Thyroid gland (tissue), 4 donors: ENCODE measurements at places on chromosomes 1 and 21. TPM values are rescaled to one million over a fixed set of nuclear protein-coding genes. Genes with fewer than 3 reads are reported as not detected.

The HLX gene
- total RNA-seq, result 5.1 TPM

The SLC44A5 gene
- 0.11 TPM for total RNA-seq

The MCL1 gene
- 164 TPM for total RNA-seq

The CFAP74 gene
- total RNA-seq, result not detected

The AVPR1B gene
- 0.38 TPM for total RNA-seq

The KCNJ15 gene
- total RNA-seq, result 51.9 TPM

- H3K27me3 ChIP-seq, result no peaks in the 10 kb centered on the region
- no peak overlapping the region for H3K4me3 ChIP-seq
- peak overlapping the region; percentile 12 for H3K27ac ChIP-seq
- no peak for DNase-seq
- no peaks in the 10 kb centered on the region for H3K36me3 ChIP-seq
Measured at GRCh38 chr1:93695411-93696005, 13.9 kb upstream of the BCAR3 start.

DNA sequence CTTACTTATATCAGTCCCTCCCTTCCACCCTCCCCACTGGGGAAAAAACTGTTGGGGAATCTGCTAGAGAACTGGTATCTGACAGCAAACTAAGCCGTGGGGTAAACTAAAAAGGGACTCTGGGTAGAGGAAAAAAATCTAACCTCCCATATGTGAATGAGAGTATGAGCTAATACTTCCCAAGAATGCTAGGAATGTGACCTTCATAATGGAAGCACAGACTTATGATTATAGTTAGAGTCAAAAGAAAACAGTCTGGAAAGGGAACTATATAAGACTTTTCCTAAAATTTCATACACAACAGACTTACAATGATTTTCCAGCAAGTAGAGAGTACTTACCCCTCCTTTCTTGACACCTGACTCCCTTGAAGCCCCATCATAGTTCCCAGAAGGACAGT, 23.0 kb upstream of the RBBP5 start:
- H3K36me3 ChIP-seq, result peaks cover 11% of the 10 kb centered on the region
- peaks cover 16% of the 10 kb centered on the region for H3K4me1 ChIP-seq
- DNase-seq, result no peak
- no peaks in the 10 kb centered on the region for H3K27me3 ChIP-seq
- H3K4me3 ChIP-seq, result no peak overlapping the region
- peak overlapping the region; percentile 38 for H3K27ac ChIP-seq

DNA sequence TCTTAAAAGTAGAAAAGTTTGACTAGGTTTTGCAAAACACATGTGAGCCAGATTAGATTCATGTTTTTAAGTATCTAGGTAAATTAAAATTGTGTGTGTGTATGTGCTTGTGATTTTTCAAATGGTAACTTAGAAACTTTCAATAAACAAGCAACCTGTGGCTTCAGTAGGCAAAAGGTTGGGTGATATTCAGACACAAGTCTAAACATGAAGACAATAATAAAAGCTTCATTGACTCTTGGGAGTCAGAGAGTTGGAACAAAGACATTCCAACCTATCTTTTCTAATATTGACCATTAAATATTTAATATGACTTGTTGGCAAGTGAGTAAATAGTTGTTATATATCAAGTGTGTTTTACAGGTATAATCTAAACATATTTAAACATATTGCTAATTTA, 1049.6 kb upstream of the ADGRL4 start:
- H3K4me1 ChIP-seq, result no peaks in the 10 kb centered on the region
- no peaks in the 10 kb centered on the region for H3K27me3 ChIP-seq
- no peak for DNase-seq
- H3K4me3 ChIP-seq, result no peak overlapping the region
- H3K36me3 ChIP-seq, result no peaks in the 10 kb centered on the region
- no peak overlapping the region for H3K27ac ChIP-seq

- peaks cover 7% of the 10 kb centered on the region for H3K4me1 ChIP-seq
- no peak overlapping the region for H3K4me3 ChIP-seq
- H3K27me3 ChIP-seq, result no peaks in the 10 kb centered on the region
- H3K36me3 ChIP-seq, result no peaks in the 10 kb centered on the region
- H3K27ac ChIP-seq, result no peak overlapping the region
Measured at GRCh38 chr1:202200112-202200548, 6.5 kb downstream of the LGR6 start.

- DNase-seq, result peak; percentile 4
- H3K36me3 ChIP-seq, result no peaks in the 10 kb centered on the region
- H3K27me3 ChIP-seq, result no peaks in the 10 kb centered on the region
- H3K27ac ChIP-seq, result no peak overlapping the region
Measured at GRCh38 chr1:60541831-60542532, 468.4 kb upstream of the C1orf87 start.

GRCh38 chr1:7010534-7011200, 225.4 kb downstream of the CAMTA1 start:
- no peaks in the 10 kb centered on the region for H3K36me3 ChIP-seq
- H3K27ac ChIP-seq, result no peak overlapping the region
- no peak for DNase-seq
- no peaks in the 10 kb centered on the region for H3K4me1 ChIP-seq
- H3K27me3 ChIP-seq, result no peaks in the 10 kb centered on the region

DNA sequence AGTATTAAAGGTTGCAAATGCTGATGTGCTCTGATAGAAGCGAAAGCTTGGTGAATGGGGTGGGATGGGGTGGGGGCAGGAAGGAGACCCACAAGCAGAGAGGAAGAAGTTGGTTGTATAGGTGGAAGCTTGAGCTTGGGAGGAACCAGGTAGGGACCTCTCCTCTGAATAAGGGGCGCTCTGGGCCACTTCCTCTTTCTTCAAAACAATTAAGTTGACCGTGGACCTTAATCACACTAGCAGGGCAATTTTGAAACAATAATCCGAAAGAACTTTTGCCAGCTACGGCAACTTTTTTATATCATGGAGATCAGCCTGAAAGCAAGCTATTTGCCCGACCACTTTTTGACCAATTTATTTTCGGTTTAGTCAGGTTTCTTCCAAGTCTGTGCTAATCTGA, 1.9 kb upstream of the DYRK1A start:
- H3K4me3 ChIP-seq, result no peak overlapping the region
- H3K4me1 ChIP-seq, result peaks cover 12% of the 10 kb centered on the region
- no peak for DNase-seq
- peak overlapping the region; percentile 98 for H3K27ac ChIP-seq
- no peaks in the 10 kb centered on the region for H3K36me3 ChIP-seq

- H3K4me1 ChIP-seq, result peaks cover 10% of the 10 kb centered on the region
- no peaks in the 10 kb centered on the region for H3K36me3 ChIP-seq
- no peak overlapping the region for H3K27ac ChIP-seq
- no peak for DNase-seq
- H3K27me3 ChIP-seq, result no peaks in the 10 kb centered on the region
- H3K4me3 ChIP-seq, result no peak overlapping the region
Measured at GRCh38 chr21:43282358-43283120, 113.7 kb downstream of the CRYAA start.

DNA sequence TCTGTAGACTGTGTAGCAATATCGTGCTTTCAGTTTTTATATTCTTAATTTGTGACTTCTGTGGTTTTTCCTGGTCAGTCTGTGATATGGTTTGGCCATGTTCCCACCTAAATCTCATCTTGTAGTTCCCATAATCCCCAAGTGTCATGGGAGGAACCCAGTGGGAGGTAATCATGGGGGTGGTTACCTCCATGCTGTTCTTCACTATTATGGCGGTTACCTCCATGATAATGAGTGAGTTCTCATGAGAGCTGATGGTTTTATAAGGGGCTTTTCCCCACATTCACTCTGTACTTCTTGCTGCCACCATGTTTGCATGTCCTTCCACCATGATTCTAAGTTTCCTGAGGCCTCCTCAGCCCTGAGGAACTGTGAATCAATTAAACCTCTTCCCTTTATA, 169.8 kb downstream of the LEPR start:
- no peak for DNase-seq
- no peak overlapping the region for H3K27ac ChIP-seq
- no peaks in the 10 kb centered on the region for H3K27me3 ChIP-seq

DNA sequence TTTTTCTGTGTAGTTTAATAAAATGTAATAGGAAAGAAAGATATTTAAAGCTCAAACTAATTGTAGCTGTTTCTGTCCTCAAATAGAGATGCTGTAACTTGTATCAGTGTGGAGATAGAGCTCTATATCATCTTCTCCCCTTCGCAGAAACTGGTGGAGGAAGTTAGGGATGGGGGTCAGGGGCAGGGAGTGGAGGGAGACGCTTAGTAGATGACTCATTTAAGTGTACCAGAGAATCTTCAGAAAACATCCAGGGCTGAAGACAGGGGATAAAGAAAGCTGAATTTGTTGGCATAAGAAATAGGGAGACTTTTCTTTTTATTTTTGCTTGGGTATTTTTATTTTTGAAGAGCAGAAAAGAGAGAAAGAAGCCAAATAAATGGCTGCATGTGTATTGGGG, 282.6 kb upstream of the DPYD start:
- H3K36me3 ChIP-seq, result no peaks in the 10 kb centered on the region
- no peaks in the 10 kb centered on the region for H3K27me3 ChIP-seq
- no peaks in the 10 kb centered on the region for H3K4me1 ChIP-seq
- no peak overlapping the region for H3K27ac ChIP-seq
- DNase-seq, result no peak

GRCh38 chr1:12336413-12336812, 106.6 kb downstream of the VPS13D start:
- no peak for DNase-seq
- peak overlapping the region; percentile 19 for H3K27ac ChIP-seq

- no peak for DNase-seq
- no peaks in the 10 kb centered on the region for H3K27me3 ChIP-seq
- H3K4me1 ChIP-seq, result peaks cover 17% of the 10 kb centered on the region
- H3K36me3 ChIP-seq, result no peaks in the 10 kb centered on the region
- no peak overlapping the region for H3K27ac ChIP-seq
Measured at GRCh38 chr1:28118640-28119307, 30.4 kb upstream of the EYA3 start.

GRCh38 chr1:110288111-110288510, 51.1 kb upstream of the RBM15 start:
- no peak overlapping the region for H3K4me3 ChIP-seq
- H3K27me3 ChIP-seq, result no peaks in the 10 kb centered on the region
- DNase-seq, result no peak
